ENCODE measurements at places on chromosomes 6 and 20. TPM values are rescaled to one million over a fixed set of nuclear protein-coding genes. Genes with fewer than 3 reads are reported as not detected.
A peak's percentile ranks its signal among the peaks of the same experiment; 100 is the strongest.

Gene NR2E1
- total RNA-seq: 0.03 TPM

DNA sequence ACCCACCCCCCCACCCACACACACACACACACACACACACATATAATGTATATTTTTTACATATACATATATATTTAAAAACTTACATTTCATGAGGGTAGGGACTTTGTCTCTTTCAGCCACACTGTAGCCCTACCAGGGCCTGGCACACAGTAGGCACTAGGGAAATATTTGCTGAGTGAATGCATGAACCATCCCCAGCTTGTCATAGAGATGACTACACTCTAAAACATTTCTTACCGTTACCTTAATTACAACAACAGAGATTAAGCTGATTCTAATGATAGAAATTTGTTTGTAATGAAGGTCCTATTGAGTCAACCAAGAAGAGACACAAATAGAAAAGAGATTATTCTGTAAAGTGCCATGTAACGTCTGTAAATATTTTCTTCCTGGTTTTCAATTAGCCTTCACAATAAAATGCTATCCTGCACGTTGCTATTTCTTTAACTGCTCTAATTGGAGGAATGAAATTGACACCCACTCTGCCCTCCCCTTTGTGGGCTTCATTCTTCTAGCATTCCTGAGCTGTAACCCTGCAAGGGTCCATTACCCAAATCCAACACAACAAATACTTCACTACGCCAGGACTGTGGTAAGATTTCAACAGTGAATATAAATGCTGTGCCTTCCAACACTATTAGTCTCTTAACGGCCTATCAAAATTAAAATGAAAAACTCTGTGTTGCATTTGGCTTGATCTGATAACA, 30.8 kb downstream of the SIM1 start:
- peaks cover 7% of the 10 kb centered on the region for H3K4me1 ChIP-seq
- no peaks in the 10 kb centered on the region for H3K27me3 ChIP-seq
- H3K27ac ChIP-seq: no peak overlapping the region
- no peaks in the 10 kb centered on the region for H3K36me3 ChIP-seq

- H3K27ac ChIP-seq: no peak overlapping the region
- no peak for DNase-seq
- H3K36me3 ChIP-seq: no peaks in the 10 kb centered on the region
- H3K4me1 ChIP-seq: no peaks in the 10 kb centered on the region
Measured at GRCh38 chr6:7424967-7425807, 35.6 kb downstream of the RIOK1 start.

DNA sequence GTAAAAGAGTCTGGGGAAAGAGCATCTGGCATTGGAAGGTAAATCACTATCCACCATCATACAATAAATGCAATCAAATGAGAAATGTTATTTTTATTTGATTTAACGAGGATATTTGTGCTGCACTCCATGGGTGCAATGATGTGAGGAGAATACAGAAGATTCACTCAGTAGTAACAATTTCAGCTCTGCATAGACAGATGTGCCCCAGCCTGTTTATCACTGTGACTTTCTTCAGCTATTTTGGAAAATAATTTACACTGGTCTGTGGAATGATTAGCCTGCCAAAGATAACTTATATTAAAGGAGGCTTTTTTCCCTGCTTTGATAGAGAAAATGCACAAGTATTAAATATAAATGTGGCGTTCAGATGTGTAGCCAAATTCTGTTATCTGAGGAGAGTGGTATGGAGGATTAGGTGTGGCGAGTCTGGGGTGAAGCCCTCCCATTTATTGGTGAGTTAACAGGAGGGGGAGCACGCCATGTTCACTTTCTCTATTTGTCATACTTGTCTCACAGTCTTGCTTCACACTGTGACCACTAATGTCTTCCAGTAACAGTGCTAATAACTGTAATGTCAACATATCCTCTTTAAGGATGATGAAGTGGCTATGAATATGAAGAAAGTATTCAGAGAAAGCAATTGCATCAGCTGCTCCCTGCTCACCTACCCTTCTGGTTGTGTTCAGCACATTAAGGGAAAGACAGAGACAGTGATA, 645.6 kb downstream of the MMUT start:
- no peak for DNase-seq
- peaks cover 11% of the 10 kb centered on the region for H3K4me1 ChIP-seq
- H3K27me3 ChIP-seq: no peaks in the 10 kb centered on the region

- no peak for DNase-seq
- no peaks in the 10 kb centered on the region for H3K4me1 ChIP-seq
- H3K27me3 ChIP-seq: no peaks in the 10 kb centered on the region
- no peak overlapping the region for H3K4me3 ChIP-seq
Measured at GRCh38 chr6:83893024-83893423, 33.5 kb downstream of the CYB5R4 start.

GRCh38 chr20:16434062-16434664, 139.1 kb downstream of the KIF16B start:
- H3K27ac ChIP-seq: no peak overlapping the region
- peak; percentile 4 for DNase-seq
- no peaks in the 10 kb centered on the region for H3K36me3 ChIP-seq

GRCh38 chr6:63730311-63730710, 94.7 kb downstream of the PHF3 start:
- no peak overlapping the region for H3K27ac ChIP-seq
- H3K27me3 ChIP-seq: no peaks in the 10 kb centered on the region
- DNase-seq: no peak
- no peak overlapping the region for H3K4me3 ChIP-seq
- H3K36me3 ChIP-seq: no peaks in the 10 kb centered on the region
- no peaks in the 10 kb centered on the region for H3K4me1 ChIP-seq

GRCh38 chr6:156741287-156742073, 35.7 kb upstream of the ARID1B start:
- H3K27me3 ChIP-seq: no peaks in the 10 kb centered on the region
- H3K36me3 ChIP-seq: no peaks in the 10 kb centered on the region

DNA sequence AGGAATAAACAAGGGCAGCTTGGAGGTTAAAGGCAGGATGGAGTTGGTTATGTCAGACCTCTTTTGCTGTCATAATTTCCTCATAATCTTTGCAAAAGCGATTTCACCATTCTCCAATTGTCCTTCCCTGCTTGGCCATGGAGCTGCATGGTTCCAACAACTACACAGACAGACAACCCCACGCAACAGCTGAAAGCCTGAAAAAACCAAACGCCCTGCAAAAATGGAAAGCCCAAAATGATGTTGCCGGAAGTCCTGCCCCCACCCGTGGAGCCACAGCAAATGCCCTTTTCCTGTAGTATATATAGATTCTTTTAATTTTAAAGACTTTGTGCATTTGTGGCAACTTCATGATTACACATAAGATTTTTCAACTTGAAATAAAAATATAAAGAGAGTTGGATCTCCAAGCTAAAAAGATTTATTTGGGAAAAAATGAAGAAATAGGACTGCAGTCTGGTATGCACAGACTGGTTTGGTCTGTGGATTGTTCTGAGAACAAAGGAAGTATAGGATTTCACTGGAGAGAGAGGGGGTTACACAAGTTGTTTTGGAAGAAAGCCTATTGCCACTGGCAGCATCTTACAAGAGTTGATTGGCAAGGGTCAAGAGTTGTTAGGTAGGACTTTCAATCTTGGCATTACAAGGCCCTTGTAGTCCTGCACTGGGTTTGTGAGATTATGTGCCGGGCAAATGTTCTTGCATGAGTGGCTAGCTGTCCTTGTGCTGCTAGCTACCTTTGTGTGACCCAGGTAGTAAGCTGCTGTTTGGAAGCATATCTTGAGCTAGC, 190.0 kb downstream of the C6orf118 start:
- peak; percentile 79 for DNase-seq
- H3K36me3 ChIP-seq: peaks cover 7% of the 10 kb centered on the region
- no peaks in the 10 kb centered on the region for H3K27me3 ChIP-seq
- peaks cover 51% of the 10 kb centered on the region for H3K4me1 ChIP-seq
- H3K27ac ChIP-seq: peak overlapping the region; percentile 93

- peaks cover 5% of the 10 kb centered on the region for H3K27me3 ChIP-seq
- H3K4me3 ChIP-seq: no peak overlapping the region
- no peak overlapping the region for H3K27ac ChIP-seq
- no peaks in the 10 kb centered on the region for H3K4me1 ChIP-seq
Measured at GRCh38 chr6:79756496-79756895, 125.4 kb downstream of the SH3BGRL2 start.

Gene SLC16A10
- total RNA-seq: not detected

GRCh38 chr6:2738373-2738979, 12.2 kb downstream of the MYLK4 start:
- no peaks in the 10 kb centered on the region for H3K36me3 ChIP-seq
- no peaks in the 10 kb centered on the region for H3K27me3 ChIP-seq
- peak; percentile 63 for DNase-seq
- H3K27ac ChIP-seq: no peak overlapping the region
- no peak overlapping the region for H3K4me3 ChIP-seq

Gene HAO1
- total RNA-seq: not detected

GRCh38 chr6:163188746-163189145, 225.8 kb upstream of the QKI start:
- H3K36me3 ChIP-seq: no peaks in the 10 kb centered on the region
- H3K27ac ChIP-seq: no peak overlapping the region
- peaks cover 10% of the 10 kb centered on the region for H3K4me1 ChIP-seq
- H3K4me3 ChIP-seq: no peak overlapping the region
- H3K27me3 ChIP-seq: no peaks in the 10 kb centered on the region
- DNase-seq: no peak

Gene WFDC10B
- total RNA-seq: not detected

GRCh38 chr6:16257999-16258708, 19.8 kb downstream of the GMPR start:
- H3K4me1 ChIP-seq: no peaks in the 10 kb centered on the region
- H3K27me3 ChIP-seq: no peaks in the 10 kb centered on the region
- DNase-seq: no peak
- peaks cover 9% of the 10 kb centered on the region for H3K36me3 ChIP-seq
- H3K27ac ChIP-seq: no peak overlapping the region
- no peak overlapping the region for H3K4me3 ChIP-seq

DNA sequence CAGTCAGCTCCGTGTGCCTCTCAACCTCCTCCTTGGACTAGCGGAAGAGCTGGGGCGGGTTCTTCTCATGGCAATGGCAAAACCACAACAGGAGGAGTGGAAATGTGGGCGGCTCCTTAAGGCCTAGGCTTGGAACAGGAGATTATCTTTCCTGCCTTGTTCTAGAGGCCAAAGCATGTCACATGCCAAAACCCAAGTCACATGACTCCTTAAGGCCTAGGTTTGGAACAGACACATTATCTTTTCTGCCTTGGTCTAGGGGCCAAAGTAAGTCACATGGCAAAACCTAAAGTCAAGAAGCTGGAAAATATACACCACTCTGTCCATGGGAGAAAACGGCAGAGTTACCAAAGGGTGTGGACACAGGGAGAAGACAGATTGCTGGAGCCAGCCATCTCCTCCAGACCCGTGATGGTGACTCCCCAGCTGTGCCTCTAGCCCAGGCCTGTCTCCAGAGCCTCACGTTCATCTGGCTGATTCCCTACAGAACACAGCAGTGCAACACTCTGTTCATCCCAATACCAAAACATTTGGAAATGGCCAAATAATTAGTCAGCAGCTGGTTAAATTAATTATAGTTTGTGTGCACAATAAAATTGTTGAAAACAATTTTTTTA, 34.2 kb downstream of the ANKRD60 start:
- no peak for DNase-seq
- H3K27me3 ChIP-seq: no peaks in the 10 kb centered on the region
- no peaks in the 10 kb centered on the region for H3K4me1 ChIP-seq

Gene FERMT1
- total RNA-seq: 0.13 TPM

GRCh38 chr6:168596344-168596743, 155.4 kb downstream of the SMOC2 start:
- H3K36me3 ChIP-seq: no peaks in the 10 kb centered on the region
- H3K4me3 ChIP-seq: no peak overlapping the region
- no peak for DNase-seq
- no peaks in the 10 kb centered on the region for H3K4me1 ChIP-seq
- H3K27me3 ChIP-seq: no peaks in the 10 kb centered on the region

Gene OPRL1
- 0.16 TPM for total RNA-seq

GRCh38 chr6:139370283-139370998, 4.0 kb downstream of the CITED2 start:
- no peak for DNase-seq
- peaks cover 41% of the 10 kb centered on the region for H3K36me3 ChIP-seq
- no peak overlapping the region for H3K4me3 ChIP-seq
- H3K4me1 ChIP-seq: peaks cover 25% of the 10 kb centered on the region

Gene GGTLC1
- not detected for total RNA-seq

Gene RPP40
- total RNA-seq: 17.5 TPM
